Left renal pelvis (tissue), 4 donors: ENCODE measurements at places on chromosomes 3 and 15. TPM values are rescaled to one million over a fixed set of nuclear protein-coding genes. Genes with fewer than 3 reads are reported as not detected.

Gene CXCR6
- polyA plus RNA-seq: 0.35 TPM

Gene KLHL40
- polyA plus RNA-seq: not detected

- DNase-seq: no peak
Measured at GRCh38 chr3:185733980-185734724, 90.7 kb downstream of the IGF2BP2 start.

Gene ABHD14A
- 24.5 TPM for polyA plus RNA-seq

Gene RBP2
- 0.48 TPM for polyA plus RNA-seq

Gene ADAMTSL3
- 40.2 TPM for polyA plus RNA-seq

DNA sequence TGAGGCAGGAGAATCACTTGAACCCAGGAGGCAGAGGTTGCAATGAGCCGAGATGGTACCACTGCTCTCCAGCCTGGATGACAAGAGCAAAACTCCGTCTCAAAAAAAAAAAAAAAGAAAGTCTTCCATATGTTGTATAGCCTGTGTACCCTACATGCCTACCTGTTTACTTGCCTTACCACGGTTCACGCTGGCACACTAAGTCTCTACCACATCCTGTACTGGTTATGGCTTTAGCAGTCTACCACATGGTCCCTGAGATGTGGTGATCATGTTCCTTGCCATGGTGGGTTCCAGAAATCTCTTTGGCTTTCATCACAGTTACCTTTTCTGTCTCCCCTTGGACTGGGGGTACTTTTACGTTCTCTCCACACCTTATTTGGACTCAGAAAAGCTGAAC lies 63.8 kb upstream of the TBC1D5 start:
- no peak for DNase-seq

- DNase-seq: no peak
Measured at GRCh38 chr3:53151870-53152660, 8.9 kb upstream of the PRKCD start.

DNA sequence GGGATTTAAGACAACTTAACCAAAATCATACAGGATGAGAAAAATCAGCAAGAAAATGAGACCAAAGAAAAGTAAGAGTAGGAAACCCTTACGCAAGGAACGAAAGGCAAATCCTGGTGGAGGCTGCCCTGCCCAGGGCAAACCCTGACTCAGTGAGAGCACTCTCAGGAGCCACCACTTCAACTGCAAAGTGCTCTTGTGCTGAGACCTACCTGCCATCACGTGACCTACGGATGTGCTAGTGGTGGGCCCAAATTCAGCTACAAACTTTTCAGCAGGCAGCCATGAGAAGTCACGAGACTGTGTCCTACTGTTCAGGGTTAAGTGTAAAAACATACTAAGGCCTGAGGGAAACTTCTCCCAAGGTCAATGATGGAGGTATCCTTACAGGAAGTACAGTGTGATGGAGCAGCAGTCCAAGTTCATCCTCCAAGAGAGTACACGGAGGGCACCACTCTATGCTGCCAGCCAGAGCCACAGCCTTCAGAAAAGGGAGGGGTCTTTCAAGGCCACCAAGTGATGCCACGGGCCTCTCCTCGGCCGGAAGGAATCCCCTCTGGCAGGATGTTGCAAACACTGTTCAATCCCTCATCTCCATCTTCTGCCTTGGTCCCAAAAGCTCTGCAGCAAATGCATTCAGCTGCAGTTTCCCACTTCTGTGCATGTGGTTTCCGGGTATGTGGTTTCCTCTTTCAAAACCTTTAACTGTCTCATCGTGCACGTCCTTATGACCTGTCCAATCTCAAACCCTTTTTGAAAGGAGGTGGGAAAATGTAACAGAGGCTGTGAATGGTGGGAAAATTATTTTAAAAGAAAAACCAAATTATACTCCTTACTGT lies 9.5 kb downstream of the CHSY1 start:
- no peak for DNase-seq

DNA sequence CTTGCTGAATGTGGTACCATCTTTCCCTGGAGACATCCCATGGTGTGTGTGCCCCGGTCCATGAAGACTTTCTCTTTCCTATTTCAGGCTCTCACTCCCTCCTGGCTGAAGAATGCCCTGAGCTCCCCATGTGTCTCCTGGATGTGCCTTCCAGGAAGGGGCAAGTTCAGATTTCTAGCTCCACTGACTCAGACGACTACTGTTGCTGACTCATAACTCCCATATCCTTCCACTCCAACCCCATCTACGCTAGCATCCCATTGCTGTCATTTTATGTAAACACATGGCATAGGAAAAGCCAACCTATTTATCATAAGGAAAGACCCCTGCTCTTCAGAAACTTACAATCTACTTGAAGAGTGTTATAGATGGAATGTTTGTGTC lies 95.0 kb downstream of the ADCY5 start:
- no peak for DNase-seq

Gene CASR
- polyA plus RNA-seq: 21.7 TPM

DNA sequence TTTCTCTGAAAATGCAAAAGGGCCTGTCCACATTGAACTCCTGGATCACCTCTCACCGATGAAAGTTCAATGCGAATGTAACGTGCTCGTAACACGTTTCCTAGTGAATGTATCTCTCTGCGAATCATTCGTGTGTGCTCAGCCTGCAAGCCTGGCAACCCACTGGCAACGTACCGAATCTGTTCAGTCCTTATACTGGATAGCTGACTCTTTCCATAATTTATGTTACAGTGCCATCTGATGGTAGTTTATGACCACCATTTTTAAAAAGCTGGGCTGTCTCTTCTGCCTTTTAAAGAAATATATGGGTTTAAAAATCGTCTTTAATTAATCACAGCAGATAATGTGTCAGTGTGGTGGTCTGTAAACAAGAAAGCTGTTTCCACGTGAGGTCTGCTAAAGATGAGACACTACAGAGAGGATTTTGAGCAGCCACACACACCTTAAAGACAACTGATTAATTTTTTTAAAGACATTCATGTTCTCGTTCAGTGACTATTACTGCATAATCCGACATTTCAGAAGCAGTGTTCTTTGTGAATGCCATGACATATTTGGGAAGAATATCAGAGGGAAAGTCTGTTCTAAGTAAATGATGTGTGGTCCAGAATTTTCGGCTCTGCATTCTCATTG lies 69.4 kb upstream of the FOXP1 start:
- DNase-seq: no peak

DNA sequence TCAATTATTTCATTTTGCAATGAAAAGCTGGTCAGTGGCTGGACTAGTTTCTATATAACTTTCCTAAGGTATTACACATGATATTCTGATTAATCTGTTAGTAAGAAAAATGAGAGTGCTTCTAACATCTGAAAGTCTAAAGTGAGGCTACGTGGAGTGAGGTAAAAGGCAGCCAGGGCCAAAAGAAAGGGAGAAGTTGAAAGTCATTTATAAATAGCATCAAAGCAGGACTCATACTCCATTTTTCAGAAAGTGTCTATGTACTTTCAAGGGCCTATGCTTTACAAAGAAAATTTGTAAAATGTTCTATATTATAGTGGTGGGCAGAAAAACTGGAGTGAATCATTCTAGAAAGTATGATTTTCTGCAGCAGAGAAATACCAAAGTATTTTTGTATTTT lies 80.0 kb downstream of the CSNK1G1 start:
- no peak for DNase-seq

DNA sequence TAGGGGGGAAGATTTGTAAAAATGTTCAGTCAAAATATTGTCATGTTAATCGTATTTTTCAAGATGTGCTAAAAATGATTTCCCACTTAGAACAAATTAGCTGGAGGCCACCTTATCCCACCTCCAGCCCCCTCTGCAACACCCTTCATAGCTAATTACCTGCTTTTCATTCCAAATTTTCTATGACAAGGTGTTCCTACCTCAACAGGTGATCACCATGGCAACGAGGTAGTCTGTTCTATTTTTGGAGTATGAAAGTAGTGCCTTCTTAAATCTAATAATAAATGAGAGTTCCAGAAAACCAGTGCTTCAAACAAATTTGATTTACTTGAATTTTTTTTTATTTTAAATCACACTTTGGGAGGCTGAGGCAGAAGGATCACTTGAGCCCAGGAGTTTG lies 149.8 kb downstream of the FNDC3B start:
- no peak for DNase-seq

DNA sequence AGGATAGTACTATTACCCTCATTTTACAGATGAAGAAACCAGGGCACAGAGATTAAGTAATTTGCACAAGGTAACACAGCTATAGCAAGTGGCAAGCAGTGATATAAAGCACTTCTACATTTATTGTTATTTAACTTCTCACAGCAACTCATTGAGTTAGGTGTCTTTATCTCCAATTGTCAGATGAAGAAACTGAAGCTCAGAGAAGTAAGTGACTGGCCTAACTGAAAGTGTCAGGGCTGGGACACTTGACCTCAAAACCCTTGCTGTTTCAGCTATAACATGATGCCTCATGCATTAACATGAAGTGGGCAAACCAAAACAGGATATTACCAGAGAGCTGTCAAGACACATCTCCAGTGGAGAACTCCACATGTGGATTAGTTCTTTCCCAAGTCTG lies 65.8 kb upstream of the LEKR1 start:
- no peak for DNase-seq

Gene RAB7A
- 281 TPM for polyA plus RNA-seq

GRCh38 chr3:151165226-151165625 lies 37.8 kb downstream of the GPR171 start:
- DNase-seq: no peak

DNA sequence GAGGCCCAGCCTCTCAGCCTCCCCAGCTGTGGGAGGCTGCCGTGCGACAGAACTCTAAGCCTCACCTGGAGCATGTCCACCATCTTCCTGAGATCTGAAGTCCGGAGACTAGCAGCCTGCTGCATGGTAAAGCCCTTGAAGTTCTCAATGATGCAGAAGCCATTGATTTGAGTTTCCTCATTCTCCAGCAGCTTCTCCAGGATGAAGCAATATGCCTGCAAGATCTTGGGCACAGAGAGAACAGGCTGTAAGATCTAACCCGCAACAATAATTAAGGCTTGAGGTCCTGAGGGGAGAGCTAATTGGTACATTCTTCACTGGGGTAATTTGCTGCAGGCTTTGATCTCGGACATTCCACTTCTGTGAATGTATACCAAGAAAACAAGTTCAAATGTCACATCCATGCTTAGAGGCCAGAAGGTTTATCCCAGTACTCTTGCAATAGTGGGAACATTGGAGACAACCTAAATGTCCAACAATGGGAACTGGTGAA lies 9.7 kb downstream of the RLBP1 start:
- no peak for DNase-seq

DNA sequence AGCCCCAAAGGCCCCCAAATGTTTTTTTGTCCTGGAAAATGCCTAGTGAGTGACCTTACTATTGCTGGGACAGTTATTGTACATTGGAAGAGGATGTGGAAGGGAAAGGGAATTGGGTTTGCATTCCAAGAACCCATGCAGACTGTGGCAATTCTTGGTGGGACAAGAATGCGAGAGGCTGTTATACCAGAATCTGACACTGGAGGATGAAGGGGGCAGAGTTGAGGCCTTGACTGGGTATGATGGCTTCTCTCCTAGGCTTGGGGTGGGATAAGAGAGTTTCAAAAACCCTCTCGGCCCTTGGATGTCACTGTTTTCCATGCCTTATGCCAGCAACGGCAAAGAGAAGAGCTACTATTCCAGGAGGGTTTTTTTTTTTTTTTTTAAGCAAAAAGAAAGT lies 25.3 kb downstream of the IL16 start:
- no peak for DNase-seq

GRCh38 chr15:41936649-41937567 lies 35.4 kb downstream of the EHD4 start:
- DNase-seq: no peak

Gene ZNF197
- polyA plus RNA-seq: 34.0 TPM

GRCh38 chr3:178508443-178508825 lies 27.8 kb upstream of the KCNMB2 start:
- no peak for DNase-seq

DNA sequence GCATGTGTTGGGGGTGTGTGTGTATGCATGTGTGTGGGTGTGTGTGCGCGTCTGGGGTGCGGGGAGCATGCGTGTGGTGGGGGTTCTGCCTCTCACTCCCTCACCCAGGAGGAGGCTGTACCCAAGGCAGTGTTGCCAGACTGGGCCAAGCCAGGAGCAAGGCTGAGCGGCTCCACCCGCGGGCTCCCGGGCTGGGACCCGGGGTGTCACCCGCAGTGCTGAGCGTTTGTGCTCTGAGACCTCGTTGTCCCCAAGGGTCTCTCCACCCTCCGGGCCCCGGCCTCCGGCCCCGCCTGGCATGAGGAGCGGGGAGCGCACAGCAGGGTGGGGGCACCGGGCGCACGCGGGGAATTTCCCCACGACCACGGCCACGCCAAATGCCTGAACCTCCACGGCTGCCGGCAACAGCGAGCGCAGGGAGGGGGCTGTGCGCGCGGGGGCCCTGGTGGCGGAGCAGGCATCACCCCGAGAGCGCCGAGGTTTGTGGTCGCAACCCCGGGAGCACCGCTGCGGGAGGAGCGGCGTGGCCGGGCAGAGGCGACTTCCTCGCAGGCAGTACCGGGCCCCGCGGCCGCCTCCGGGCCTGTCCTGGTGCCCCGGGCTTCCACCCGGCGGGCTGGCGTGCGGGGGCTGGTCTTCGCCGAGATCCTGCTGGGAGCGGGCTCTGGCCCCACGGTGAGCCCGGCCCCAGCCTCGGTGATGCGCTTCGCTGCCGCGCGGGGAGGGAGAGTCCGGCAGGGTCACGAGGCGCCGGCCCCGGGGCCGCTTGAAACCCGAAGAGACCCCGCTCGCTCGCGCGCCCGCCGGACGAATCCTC lies 7.4 kb upstream of the OCA2 start:
- no peak for DNase-seq

DNA sequence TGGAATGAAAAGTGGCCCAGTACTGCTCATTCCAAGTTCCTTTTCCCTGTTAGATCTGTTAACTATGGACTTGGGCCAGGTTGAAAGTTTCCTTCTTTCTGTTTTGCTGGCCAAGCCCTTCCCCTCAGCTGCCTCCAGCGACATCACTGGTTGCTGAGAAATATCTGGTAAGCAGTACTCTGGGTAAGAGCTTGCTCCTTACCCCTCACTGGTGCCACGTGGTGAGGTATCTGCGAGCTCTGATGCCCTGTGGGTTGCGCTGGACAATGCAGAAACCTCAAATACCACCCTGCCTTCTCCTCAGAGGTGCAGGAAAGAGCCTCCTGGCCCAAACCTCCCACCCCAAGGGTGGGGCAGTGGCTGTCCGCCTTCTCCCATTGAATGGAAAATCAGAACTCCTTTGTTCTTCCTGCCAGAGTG lies 42.9 kb upstream of the APH1B start:
- DNase-seq: no peak

Gene EFCC1
- 2.9 TPM for polyA plus RNA-seq

Gene PCNP
- 237 TPM for polyA plus RNA-seq

- no peak for DNase-seq
Measured at GRCh38 chr3:21524133-21524532, 226.9 kb downstream of the ZNF385D start.

Gene SLC22A14
- 0.66 TPM for polyA plus RNA-seq

Gene PTPRG
- 90.2 TPM for polyA plus RNA-seq

GRCh38 chr3:194987571-194988494 lies 283.1 kb downstream of the XXYLT1 start:
- DNase-seq: no peak

Gene FANCD2OS
- 0.52 TPM for polyA plus RNA-seq

DNA sequence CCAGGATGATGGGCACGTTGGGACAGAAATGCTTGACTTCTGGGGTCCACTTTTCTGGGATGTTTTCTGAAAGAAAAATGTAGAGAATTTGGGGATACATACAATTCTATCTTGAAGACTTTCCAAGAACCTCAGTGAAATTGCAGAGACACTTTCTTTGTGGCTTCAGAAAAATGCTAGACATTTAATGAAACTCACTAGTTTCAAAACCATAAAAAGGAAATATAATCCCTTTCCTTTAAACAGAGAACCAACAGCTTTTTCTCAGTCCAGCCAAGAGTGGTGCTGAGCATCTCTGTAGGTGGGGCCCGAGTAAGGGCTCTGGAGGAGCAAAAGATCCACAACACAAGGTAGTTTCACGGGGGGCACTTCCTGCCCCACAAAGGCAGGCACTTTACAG lies 4.4 kb upstream of the GPX1 start:
- no peak for DNase-seq
